ENCODE measurements at places on chromosomes 4 and X.

- no peak for DNase-seq
Observed at GRCh38 chrX:121008920-121009319, 23.4 kb upstream of the CT47A1 start.

GRCh38 chr4:159284113-159284512 is 181.2 kb downstream of the RAPGEF2 start:
- no peak for DNase-seq

DNA sequence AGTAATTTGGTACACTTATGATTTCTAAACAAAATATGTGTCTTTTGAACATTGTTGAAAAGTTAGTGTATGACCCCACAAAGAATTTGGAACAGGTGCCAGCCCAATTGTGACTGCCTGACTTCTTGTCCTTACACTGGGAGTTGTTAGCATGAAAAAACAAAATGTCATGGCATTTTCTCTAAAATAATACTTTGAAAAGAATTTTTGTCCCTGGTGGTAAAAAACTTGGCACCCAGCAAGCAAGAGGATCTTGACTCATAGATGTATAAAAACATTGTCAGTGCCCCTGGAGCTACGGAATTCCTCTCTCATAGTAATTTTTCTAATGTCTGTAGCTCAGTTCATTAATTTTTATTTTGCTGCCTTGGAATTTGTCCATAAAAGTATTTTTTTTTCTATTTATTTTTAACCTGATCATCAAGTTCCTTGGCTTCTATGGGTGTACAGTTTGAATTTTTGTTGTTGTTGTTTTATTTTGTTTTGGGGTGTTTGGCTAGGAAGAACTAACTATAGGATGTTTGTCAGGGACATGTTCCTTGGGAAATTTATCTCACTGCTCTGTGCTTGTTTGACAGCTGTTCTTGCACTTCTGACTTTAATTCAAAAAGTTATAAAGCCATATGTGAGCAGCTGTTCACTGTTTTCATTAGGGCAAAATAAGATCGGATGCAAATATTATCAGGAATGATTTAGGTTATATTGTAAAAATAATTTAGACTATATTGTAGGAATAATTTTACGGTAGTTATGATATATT is 95.4 kb upstream of the NUDT6 start:
- no peak for DNase-seq

DNA sequence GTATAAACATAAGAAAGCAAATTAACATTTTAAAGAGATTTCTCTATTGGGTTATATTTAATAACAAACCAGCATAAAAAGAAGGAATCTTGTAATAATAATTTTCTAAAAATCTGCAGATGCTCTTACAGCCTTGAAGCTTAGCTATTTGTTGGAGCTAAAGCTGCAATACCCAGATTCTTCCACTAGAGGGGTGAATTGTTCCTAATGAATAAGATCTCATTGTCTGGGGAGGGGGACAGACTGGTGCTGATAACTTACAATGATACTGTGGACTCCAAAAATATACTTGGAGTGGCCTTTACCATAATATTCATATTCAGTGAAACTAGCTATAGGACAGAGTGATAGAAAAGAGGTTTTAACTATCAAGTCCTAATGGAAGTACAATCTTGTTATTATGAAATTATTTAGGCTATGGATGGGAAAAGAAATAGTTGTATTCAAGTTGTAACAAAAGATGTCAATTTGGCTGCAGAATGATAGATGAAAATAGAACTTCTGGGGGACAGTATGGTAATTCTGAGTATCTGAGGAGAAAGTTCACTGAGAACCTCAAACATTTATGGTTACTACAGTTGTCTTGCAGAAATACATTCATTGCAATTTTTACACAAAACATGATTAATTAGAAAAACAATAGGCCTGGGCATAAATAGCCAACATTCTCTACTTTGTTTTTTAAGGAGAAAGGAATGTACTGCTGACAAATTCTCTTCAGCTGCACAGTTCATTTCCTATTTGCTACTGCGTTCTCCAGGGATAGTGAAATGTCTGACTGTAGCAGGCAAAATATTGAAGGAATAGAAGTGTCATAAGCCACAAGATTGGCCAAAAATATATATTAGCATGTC is 443.3 kb downstream of the GBA3 start:
- DNase-seq = peak; percentile 10

GRCh38 chrX:68261060-68261672 is 172.1 kb downstream of the OPHN1 start:
- DNase-seq = no peak

- no peak for DNase-seq
Observed at GRCh38 chrX:2314831-2315365, 185.9 kb downstream of the DHRSX start.

GRCh38 chr4:118587116-118587831 is 97.9 kb upstream of the METTL14 start:
- no peak for DNase-seq

- DNase-seq = no peak
Observed at GRCh38 chrX:48509619-48510018, 827 bp downstream of the PORCN start.

GRCh38 chr4:113837397-113837796 is 75.9 kb upstream of the CAMK2D start:
- no peak for DNase-seq

DNA sequence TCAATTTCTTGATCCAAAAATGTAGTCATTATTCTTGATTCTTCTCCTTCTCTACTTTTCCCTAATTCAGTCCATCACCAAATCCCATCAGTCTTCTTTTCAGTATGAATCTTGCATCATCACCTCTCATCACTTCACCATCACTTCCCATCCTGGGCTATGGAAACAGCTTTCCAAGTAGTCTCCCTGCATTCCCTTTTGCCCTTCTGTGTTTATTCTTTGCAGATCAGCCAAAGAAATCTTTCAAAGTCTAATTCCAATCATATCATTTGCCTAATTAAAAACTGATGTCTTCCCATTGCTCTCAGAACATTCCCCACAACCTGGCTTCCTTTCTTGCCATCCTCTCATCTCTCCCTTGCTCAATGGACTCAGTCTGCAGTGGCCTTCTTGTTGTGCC is 201.7 kb upstream of the ADAMTS3 start:
- DNase-seq = no peak

DNA sequence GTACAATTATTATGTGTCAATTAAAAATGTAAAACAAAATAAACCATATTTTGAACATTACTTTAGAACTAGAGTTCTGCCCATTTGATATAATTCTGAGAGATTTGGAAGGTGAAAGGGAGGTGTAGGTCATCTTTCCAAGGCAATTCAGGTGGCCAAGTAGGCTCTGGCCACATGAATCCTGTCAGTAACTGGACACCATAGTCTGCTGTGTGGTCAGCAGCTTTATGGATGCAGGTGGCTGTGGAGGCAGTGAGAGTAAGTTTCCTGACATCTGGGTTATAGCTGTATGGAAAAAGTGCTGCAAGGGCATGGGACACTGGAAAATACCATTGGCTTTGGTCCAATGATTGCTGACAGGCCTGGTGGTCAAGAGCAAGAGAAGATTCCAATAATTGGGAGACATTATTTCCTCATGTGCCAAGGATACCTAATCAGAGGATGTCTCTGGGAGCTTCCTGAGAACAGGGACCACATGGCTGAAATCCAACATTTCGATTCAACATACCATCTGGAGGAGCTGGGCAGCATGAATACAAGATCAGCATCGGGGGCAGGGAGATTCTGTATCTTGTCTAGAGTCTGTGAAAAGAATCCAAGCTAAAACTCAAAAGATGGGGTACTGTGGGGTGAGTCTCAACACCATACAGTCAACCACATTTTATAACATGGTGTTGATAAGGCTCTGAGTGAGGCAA is 523.1 kb downstream of the MID1IP1 start:
- DNase-seq = peak; percentile 34

DNA sequence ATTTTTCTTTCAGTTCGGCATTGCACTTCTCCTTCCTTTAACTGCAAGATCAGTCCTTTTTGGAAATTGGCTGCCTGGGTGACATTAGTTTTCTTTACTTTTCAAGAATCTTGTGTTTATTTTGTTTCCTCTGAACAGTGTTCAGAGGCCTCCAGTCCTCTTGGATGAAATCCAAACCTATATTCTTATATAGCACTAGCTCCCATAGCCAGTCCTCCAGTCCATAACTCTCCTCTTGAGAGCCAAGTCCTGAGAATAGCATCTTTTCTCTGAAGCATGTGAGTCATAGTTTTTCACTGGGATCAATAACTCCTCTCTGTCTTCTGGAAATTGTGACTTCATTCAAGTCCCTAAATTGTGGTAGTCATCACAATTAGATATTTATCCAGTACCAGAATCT is 357.5 kb downstream of the RAPGEF2 start:
- no peak for DNase-seq

GRCh38 chrX:80550722-80551121 is 130.5 kb downstream of the TENT5D start:
- DNase-seq = no peak

Measured in NCI-H1694 treated with DMSO at 0.1 percent for 48 hours (cell line).